ENCODE measurements at places on chromosomes 3 and 15.

DNA sequence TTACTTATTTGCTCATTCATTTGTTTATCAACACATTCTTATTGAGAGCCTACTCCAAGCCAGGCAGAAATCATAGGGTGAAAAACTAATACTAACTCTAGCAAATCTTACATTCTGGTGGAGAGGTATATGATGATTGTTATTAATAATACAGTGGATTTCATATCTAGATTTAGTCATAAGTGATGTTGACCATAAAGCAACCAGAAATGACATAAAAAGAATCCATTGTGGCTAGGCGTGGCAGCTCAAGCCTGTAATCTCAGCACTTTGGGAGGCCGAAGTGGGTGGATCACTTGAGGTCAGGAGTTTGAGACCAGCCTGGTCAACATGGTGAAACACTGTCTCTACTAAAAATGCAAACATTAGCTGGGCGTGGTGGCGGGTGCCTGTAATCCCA lies 26.2 kb upstream of the IL20RB start:
- no peak for DNase-seq

DNA sequence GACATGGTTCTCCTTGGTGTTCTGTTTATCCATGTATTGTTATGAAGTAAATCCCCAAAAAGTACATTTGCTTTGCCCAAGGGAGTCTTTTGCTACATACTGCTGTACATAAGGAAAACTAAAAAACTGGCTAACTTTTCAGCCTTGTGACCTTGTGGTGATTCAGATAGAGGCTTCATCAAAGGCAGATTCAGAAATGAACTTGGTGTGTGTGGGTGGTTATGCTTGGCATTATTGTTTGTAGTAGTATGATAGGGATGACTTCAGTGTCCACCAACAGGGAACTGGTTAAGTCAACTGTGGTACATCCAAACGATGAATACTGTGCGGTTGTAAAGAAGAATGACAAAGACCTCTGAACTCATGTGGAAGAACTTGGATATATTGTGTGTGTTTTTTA lies 75.6 kb upstream of the CHRNB4 start:
- DNase-seq: no peak

DNA sequence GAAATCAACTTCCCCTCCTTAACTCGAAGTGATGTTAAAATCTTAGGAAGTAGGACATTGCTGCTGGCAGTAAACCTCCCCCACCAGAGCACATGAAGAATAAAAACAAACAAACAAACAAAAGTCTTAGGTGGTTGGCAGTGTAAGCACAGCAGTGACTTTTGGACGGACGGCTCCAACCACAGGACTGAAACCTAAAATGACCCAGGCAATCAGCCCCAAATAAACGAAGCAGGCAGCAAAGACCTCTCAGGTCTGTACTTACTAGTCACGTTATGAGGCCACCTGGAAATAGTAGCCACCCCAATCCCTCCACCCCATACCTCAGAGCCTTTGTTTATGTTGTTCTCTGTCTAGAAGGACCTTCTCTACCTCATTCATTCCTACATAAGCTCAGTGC lies 33.5 kb upstream of the HES1 start:
- DNase-seq: no peak

DNA sequence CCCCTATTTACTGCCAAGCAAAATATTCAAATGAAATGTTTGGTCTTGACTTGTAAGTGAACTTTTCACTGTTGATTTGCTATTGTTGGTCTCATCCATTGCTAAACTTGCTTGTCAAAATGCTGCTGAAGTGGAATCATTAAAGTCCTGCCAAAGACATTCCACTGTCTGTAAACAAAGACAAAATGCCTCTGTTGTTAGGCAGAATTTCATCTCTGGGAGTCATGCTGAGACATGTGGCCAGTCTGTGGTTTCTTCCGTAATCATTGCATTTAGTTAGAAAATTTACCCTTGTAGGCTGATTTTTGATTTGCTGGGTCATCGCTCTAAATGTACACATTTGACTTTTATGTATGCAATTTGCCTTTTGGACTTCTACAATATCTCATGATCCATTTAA lies 577.7 kb downstream of the MECOM start:
- DNase-seq: peak; percentile 93

GRCh38 chr3:10008588-10009344 lies 17.5 kb upstream of the FANCD2 start:
- DNase-seq: peak; percentile 66

- no peak for DNase-seq
Measured at GRCh38 chr3:134155446-134155845, 95.2 kb downstream of the RYK start.

- DNase-seq: no peak
Measured at GRCh38 chr15:44159492-44159891, 35.6 kb downstream of the FRMD5 start.

- DNase-seq: peak; percentile 68
Measured at GRCh38 chr15:98668566-98669308, 20.4 kb downstream of the IGF1R start.

- peak; percentile 51 for DNase-seq
Measured at GRCh38 chr3:42012935-42013690, 51.2 kb upstream of the ULK4 start.

GRCh38 chr3:142275856-142276255 lies 50.5 kb upstream of the GK5 start:
- DNase-seq: peak; percentile 86

DNA sequence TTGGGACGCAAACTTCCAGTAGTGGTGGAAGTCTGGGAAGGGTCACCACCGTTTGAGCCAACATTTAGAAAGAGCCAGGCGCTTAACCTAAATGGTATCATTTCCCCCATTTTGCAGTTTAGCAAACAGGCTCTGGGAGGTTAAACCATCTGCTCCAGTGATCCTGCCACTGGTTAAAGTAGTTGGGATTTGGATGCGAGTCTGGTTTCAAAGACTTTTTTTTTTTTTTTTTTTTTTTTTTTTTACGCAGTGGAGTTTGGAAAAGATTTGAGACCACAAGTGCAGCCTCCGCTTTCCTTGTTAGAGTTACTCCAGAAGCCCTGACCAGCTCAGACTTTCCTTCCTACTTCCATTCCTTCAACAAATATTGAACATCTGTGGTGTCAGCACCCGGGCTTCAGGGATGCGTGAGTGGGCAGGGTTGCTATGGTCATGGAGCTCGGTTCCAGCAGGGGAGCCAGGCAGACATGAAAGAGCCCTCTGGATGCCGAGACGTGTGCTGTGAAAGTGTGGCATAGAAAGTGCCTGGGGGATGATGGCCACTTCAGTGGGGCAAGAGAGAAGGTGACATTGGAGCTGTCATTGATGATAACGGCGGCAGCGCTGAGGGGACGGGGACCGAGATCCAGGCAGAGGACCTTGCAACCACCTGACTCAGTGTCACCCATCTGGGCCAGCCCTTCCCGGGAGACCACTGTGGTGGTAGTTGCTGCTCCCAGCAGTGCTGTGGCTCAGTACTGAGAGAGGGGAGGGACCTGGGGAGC lies 1.1 kb upstream of the RNU6-1 start:
- DNase-seq: peak; percentile 36

GRCh38 chr3:72659596-72659995 lies 188.6 kb downstream of the SHQ1 start:
- no peak for DNase-seq

DNA sequence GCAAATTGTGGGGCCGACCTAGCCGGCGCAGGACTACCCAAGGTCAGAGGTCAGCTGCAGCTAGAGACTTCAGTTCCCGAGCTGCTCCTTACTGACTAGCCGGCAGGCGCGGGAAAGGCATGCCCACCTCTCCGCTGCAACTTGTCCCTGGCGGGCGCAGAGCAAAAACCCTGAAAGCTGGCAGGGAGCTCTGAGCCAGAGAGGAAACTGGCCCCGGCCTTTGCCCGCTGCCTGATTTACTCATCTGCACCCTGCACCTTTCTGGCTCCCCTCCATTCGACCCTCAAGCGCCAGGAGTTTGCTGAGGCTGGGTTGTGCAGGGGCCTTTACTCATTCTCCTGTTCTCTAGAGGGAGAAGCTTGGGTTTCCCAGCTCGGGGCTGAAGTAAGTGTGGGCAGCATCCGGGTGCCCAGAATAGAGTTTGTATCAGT lies 1.5 kb downstream of the ZIC4 start:
- DNase-seq: no peak

- peak; percentile 75 for DNase-seq
Measured at GRCh38 chr3:55487381-55488241, 505 bp upstream of the WNT5A start.

DNA sequence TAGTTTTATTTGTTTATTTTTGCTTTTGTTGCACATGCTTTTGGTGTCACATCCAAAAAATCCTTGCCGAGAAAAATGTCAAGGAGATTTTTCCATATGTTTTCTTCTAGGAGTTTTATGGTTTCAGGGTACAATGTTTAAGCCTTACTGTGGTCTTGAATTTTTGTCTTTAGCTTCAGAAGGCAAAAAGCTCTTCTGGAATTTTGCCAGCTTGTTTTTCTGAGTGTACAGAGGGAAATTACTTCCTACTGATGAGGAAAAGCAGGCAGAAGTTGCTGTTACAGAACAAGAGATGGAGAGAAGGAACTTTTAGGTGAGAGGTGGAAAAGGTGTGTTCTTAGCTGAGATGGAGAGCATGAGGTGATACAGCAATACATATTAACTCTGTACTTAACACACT lies 59.6 kb downstream of the UBE2E2 start:
- peak; percentile 31 for DNase-seq

GRCh38 chr3:9231471-9231870 lies 18.0 kb downstream of the SRGAP3 start:
- no peak for DNase-seq

DNA sequence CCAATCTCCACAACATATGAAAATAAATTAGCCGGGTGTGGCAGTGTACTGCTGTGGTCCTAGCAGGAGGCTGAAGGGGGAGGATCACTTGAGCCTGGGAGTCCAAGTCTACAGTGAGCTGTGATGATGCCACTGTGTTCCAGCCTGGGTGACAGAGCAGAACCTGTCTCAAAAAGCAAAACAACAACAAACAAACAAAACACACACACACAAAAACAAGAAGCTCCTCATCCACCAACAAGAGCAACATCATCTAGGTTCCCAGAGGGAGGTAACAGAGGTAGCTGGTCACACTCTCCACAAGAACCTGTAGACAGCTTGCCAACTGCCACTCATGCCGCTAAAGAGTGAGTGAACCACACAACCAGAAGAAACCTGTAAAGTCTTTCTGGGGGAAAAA lies 34.8 kb downstream of the PTPN9 start:
- no peak for DNase-seq

DNA sequence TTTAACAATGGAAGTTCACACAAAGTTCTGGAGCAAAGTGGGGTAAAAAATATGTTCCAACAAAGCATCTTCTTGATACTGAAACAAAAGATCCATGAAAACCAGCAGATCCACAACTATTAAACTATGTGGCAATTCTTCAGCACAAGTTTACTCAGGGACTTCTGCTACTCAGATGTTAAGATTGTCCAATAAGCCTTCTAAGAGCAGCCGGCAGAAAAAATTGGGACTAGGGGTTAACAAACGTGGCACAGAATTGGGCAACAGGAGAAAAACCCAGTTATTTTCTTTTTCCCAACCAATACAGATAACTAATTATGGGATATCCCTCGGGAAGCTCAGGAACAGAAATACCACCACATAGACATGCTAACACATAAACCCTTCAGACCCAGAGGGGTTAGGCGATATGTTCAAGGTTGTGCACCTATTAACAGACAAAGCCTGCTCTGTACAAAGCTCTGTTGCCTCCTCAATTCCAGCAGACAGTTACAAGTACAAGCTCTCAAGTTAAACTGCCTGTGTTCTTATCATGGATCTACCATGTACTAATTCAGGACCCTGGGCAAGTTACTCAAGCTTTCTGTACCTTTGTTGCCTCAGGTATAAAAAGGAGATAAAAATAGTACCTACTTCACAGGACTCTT lies 6.8 kb downstream of the SSR3 start:
- DNase-seq: no peak

- DNase-seq: peak; percentile 29
Measured at GRCh38 chr3:119293105-119293870, 895 bp upstream of the ARHGAP31 start.

- DNase-seq: no peak
Measured at GRCh38 chr3:169662843-169663160, 710 bp downstream of the MECOM start.

- peak; percentile 76 for DNase-seq
Measured at GRCh38 chr3:15557511-15557946, 36.0 kb upstream of the COLQ start.

- DNase-seq: no peak
Measured at GRCh38 chr3:168061332-168061996, 34.3 kb downstream of the GOLIM4 start.

GRCh38 chr3:194083637-194084224 lies 52.2 kb upstream of the HES1 start:
- DNase-seq: peak; percentile 66

DNA sequence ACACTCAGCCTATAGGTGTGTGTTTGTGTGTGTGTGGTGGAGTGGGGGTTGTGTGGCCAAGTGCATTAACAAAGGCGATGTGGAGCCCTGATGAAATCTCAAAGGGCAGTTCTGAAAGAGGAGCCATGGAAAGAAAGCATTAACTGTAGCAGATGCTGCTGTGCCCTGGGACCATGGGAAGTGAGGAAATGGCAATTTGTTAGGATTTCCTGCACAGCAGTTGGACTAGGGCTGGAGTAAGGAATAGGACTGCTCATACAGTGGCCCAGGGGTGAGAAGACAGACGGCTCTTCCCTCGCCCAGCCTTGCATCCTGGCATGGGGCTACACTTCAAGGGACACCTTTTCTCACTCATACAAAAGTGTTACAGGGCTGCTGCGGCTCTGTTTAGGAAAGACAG lies 12.3 kb upstream of the ZBTB38 start:
- no peak for DNase-seq

- peak; percentile 55 for DNase-seq
Measured at GRCh38 chr3:158768361-158768787, 33.5 kb upstream of the MFSD1 start.

- peak; percentile 93 for DNase-seq
Measured at GRCh38 chr3:73603762-73604171, 21.0 kb downstream of the PDZRN3 start.

DNA sequence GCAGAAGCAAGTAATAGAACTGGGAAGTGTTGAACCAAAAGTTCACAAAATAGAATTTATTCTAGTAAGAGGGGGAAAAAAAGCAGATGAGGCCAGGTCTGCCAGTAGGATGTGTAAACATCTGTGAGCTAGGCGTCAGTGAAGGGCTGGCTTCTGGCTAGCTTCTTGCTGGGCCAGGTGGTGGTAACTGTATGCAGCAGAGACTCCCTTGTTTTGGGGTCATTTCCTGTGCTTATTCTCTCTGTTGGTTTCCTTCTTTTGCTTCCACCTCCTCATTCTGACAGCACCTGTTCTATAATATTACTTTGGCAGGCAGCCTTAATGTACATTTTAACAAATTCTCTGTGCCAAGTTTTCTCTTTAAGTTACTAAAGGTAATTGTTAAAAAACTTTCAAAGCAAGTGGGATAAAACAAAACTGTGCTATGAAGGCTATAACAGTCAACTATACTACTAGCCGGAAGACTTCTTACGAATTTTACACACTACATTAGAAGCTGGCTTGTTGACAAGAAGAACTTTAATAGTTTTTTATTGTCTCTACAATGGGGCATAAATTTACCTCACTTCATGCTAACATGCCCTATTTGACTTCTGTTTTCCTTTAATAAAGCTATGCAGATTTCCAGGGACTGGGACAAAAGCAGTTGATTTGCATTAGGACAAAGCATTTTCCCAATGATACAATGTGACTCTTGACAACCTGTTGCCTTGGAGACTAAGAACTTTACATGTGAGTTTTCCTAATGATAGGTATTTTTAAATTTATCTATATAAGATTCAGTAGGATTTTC lies 318.8 kb upstream of the NAALADL2 start:
- DNase-seq: no peak

Measured in fibroblast of upper back skin (primary cell).